Bronchial epithelial cell (primary cell): ENCODE measurements at places on chromosomes 1 and 21. TPM values are rescaled to one million over a fixed set of nuclear protein-coding genes. Genes with fewer than 3 reads are reported as not detected.

- no peak for DNase-seq
Observed at GRCh38 chr1:174938281-174939007, 61.3 kb upstream of the CACYBP start.

DNA sequence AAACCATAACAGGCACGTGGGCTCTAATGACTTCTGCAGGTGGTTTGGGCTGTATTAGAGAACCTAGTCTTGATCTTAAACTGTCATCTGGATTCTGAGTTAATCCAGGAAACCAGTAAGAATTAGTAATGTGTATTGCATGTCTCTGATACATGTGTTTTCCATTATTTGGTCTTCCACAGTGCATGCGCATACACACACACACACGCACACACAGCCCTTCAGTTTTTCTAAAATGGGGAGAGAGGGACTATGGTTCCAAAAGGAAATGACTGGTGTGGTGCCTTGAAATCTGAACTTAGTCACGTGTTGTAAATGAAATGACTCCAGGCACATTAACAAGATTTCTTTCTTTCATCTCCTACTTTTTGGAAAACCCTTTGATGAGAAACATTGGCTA lies 67.6 kb downstream of the OLFML2B start:
- DNase-seq, result no peak

The IL6R gene
- 47.9 and 70.0 TPM in 2 replicates for total RNA-seq

DNA sequence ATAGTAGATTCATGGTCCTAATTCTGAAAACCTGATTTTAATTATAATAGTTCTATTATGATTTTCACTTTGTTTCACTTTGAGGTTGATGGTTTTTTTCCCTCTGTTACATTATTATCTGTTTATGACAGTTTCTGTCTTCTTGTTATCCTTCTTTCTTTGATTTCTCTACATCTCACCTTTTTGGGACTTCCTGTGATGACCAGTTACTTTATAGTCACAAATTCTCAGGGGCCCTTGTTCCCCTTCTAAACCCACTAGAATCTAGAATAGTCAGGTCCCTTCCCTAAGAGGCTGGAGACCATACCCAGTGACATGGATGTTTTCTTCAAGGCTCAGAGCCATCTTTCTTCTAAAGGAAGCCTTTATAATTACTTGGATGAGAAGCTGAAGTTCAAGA lies 238.4 kb downstream of the GPR52 start:
- DNase-seq, result no peak

DNA sequence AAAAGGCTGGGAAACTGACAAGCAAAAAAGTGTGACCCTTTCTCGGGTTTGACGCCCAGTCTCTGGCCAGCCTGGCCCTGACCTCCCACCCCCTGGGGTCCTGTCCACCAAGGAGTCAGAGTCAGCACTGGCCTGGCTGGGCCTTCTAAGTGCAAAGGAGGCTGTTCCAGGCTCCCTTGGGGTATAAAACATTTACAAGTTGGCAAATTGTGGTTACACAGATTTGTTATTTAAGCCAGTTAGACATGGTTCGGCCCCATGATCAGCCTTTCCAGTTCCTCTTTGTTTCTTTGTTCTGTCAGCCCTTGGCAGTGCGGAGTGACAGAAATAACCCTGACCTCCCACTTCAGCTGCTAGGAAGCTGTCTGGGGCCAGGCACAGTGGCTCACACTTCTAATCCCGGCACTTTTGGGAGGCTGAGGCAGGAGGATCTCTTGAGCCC lies 161.6 kb upstream of the RAB4A start:
- DNase-seq, result no peak

- no peak for DNase-seq
Observed at GRCh38 chr21:17775431-17776126, 43.6 kb downstream of the C21orf91 start.

GRCh38 chr1:152013664-152014237 lies 20.1 kb upstream of the S100A10 start:
- DNase-seq, result peak; percentile 56

DNA sequence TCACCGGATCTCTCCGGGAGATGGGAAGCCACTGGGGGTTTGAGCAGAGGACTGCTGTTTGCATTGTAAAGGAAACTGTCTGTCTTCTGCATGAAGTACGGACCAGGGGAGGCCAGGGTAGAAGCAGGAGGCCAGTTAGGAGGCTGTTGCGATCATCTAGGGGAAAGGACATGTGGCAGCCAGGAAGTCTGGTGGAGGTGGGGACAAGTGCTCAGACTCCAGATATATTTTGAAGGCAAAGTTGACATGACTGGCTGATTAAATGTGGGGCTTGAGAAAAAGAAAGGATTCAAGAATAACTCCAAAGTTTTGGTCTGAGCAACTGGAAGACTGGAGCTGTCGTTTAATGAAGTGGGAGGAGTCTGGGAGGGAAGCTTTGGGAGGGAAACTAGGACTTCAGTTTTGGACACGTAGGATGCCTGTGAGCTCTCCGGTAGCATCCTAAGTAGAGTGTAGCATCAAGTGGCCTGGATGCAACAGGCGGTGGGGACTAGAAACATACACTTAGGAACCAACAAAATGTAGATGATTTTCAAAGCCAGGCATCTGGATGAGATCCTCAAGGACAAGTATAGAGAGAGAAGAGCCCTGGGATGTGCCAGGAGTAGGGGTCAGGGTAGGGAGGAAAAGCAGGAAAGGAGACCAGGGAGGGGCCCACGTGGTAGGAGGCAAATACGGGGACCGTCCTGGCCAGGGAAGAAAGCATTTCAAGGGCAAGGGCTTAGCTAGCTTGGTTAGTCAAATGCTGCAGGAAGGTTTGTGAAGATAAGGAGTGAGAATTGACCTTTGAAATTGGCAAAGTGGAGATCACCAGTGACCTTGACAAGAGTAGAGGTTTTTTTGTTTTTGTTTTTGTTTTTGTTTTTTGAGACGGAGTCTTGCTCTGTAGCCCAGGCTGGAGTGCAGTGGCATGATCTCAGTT lies 3.7 kb upstream of the C1orf210 start:
- DNase-seq, result no peak

The OR10Z1 gene
- total RNA-seq, result not detected in 2 replicates

GRCh38 chr1:109814993-109815786 lies 51.5 kb upstream of the EPS8L3 start:
- no peak for DNase-seq

DNA sequence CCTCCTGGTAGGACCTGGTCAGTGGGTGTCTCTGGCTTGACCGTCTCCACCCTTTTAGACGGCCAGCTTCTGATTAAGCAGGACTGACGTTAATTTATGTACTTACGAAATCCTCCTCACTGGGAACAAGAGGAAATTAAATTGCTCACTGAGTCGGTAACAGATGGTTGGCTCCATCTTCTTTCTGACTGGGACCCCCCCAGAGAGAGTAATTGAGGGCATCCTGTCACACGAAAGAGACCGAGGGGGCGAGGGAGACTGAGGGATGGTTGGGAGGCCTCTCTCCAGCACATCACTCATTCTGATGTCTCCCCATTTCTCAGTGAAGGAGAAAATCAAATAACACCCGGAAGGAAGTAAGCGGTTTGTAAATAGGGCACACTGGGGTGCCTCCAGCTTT lies 104.8 kb downstream of the OMA1 start:
- DNase-seq, result no peak

DNA sequence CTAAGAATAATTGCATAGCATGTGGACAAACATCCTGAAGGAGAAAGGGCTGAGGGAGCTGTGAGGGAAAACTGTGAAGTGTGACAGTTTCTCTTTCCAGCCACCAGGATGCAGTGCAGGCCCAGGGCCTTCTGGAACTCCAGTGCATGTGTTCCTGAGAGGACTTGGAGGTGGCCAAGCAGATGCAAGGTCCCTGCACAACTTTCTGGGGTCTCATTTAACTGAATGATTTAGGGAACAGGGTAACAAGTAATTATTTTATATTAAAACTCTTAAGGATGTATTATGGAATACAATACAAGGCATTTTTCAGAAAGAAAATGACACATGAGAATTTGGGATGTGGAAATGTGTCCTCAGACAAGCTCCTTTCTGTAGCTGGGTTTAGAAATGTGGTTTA lies 61.2 kb upstream of the MCOLN3 start:
- DNase-seq, result peak; percentile 62

DNA sequence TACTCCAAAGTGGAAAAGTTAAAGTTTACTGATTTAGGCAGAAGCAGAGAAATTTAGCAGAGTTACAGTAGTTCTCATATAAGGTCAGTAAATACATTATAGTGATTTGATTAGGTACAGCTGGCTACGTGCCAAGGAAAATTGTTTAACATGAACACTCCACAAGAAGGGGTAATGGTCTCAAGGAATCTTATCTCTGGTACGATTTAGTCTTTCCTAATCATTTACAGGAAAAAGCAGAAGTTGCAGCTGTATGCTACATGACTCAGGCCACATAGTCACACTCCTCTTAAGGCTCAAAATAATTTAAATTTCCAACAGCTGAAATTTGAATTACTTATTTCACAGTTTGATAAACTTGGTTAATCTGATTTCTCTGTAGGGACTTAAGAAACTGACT lies 36.9 kb upstream of the OR2B11 start:
- no peak for DNase-seq

DNA sequence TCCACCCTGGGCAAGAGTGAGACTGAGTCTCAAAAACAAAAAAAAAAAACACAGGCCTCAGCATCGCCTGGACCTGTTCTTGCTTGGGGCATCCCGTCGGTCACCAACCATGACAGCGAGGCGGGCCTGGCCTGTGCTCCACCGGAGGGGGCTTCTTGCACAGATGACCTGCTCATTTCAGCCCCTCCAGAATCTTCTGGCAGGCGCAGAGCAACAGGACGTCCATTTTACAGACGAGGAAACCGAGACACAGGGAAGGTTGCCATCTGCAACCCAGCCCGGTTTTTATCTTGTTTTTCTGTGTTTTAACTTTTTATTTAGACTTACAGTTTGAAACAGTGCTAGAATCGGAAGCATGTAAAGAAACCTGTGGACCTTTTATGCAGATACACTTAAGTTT lies 918 bp downstream of the CSTB start:
- DNase-seq, result no peak

DNA sequence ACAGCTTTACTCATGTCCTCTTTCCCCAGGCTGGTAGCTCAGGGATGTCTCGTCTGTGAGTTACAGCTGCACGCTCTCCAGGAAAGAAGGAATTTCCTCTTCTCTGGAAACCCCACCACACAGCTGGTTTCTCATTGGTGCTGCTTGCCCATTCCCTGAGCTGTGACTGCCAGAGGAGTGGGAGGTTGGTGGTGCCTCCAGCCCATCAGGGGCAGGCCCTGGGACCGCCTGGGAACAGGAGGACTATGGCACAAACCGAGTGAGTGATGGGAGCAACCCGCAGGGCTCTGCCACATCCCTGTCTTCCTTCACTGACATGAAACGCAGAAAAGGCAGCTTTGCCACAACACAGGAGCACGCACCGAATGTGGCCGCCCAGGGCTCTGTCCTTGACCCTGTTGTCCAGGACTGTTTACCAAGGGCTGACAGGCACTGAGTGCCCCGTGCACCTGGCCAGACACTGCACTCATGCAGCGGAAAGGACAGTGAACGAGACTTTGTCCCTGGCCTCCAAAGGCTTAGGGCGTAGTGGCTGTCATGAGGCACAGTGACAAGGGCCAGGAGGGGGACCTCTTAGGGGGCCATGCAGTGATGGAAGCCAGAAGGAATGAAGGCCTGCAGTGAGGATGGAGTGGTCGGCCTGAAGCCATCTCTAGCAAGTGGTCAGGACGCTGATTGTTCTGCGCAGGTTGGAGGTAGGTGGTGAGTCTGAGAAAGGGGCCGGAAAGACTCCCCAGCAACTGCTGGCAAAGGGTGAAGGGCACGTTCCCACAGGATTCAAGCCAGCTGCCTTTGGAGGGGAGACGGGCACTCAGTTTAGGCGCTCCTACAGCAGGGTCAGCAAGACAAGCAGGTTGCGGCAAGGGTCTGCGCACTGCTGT lies 1.7 kb upstream of the CCNL2 start:
- DNase-seq, result no peak

GRCh38 chr1:20666804-20667203 lies 5.6 kb upstream of the DDOST start:
- peak; percentile 37 for DNase-seq

- no peak for DNase-seq
Observed at GRCh38 chr1:11623702-11624101, 30.5 kb downstream of the FBXO2 start.

GRCh38 chr1:25255706-25256577 lies 8.7 kb upstream of the RSRP1 start:
- no peak for DNase-seq

The ANKRD45 gene
- under 0.01 TPM in 2 replicates for total RNA-seq

DNA sequence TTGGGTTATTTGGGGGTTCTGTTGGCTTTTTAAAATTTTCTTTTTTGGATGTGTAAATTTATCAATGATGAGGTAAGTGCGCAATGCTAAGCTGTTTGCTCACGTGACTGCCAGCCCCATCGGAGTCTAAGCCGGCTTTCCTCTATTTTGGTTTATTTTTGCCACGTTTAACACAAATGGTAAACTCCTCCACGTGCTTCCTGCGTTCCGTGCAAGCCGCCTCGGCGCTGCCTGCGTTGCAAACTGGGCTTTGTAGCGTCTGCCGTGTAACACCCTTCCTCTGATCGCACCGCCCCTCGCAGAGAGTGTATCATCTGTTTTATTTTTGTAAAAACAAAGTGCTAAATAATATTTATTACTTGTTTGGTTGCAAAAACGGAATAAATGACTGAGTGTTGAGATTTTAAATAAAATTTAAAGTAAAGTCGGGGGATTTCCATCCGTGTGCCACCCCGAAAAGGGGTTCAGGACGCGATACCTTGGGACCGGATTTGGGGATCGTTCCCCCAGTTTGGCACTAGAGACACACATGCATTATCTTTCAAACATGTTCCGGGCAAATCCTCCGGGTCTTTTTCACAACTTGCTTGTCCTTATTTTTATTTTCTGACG lies 3.1 kb downstream of the OLIG2 start:
- DNase-seq, result no peak

DNA sequence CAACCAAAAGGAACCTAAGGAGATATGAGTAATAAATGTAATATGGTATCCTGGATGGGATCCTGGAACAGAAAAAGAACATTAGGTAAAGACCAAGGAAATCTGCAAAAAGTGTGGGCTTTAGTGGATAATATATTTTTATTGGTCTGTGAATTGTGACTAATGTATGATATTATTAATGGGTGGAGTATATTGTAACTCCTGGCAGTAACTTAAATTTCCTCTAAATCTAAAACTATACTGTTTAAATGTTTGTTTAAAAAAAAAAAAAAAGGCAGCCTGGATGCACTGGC lies 68.4 kb downstream of the LRRC8D start:
- DNase-seq, result peak; percentile 22

The NFASC gene
- total RNA-seq, result 0.53 and 1.0 TPM in 2 replicates

DNA sequence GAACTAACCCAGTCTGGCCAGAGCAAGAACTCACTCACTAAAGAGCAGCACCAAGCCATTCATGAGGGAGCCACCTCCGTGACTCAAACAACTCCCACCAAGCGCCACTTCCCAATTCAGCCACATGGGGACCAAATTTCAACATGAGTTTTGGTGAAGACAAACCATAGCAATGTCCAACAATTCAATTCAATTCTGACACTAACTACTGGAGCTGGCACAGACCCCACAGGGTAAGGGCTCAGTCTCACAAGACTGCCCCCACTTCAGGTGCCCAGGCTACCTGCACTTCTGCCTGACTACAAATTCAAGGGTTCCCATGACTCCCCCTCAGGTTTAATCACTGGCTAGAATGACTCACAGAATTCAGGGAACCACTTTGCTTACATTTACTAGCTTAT lies 48.8 kb upstream of the RAP1A start:
- DNase-seq, result peak; percentile 50
